Fibroblast of upper back skin (primary cell): ENCODE measurements at places on chromosomes 1 and 21.

DNA sequence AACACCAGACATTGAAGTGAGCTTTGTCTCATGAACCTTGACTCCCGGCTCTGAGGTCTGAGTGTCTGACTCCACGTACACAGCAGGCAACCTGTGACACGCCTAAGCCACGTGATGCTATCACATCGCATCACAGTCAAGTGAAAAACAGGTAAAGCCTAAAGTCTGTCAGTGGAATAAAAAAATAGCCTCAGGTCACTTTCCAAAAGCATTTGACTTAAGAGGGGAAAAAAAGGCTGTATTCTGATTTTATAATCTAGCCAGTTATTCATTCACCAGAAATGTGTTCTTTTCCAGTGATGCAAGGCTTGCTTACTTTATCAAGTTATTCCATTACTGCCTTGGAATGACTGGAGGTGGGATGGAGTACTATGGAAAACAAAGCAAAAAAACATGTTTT lies 163.2 kb upstream of the HMCN1 start:
- DNase-seq, result no peak

- peak; percentile 74 for DNase-seq
These were observed 19.9 kb upstream of the EDN2 start for GRCh38 chr1:41504114-41505035.

DNA sequence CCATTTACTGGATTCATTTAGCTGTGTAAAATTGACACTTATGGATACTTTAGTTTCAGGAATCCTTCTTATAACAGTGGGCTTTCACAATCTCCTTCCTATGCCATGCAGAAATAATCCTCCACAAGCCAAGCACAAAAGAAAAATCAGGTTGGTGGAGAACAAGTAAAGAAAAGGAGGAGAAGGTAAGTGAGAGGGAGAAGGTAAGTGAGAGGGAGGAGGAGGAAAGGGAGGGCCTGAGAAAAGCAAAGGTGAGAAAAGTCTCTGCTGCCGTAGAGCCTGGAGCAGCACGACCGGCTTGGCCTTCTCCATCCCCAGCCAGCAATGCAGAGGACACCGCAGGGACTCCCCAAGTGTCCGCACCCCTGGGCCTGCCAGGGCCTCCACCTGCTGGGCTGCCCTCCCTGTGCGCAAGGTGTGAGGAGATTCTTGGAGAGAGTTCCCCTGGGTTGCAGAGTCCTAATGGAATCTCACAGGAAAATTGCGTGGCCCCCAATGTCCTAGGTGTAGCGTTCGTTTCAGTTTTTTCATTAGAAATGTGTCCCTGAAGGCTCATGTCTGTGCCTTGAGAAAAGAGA lies 39.0 kb downstream of the PRMT2 start:
- DNase-seq, result no peak

DNA sequence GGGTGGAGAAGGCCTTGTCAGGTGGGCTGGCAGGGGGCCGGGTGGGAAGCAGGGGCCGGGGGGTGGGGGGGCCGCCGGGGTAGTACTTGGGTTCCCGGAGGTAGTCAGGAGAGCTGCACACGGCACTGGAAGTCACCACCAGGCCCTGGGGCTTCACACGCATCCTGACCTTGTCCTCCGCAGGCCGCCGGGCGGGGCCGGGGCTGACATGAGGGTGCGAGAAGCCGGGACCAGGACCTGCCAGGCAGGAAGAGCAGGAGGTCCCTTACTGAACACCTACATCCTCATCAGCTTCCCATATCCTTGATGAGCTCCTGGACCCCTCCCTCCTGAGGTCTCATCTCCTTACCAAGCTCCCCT lies 52.0 kb downstream of the AHDC1 start:
- DNase-seq, result no peak

GRCh38 chr1:69967245-69967766 lies 238.1 kb downstream of the LRRC40 start:
- DNase-seq, result peak; percentile 22

DNA sequence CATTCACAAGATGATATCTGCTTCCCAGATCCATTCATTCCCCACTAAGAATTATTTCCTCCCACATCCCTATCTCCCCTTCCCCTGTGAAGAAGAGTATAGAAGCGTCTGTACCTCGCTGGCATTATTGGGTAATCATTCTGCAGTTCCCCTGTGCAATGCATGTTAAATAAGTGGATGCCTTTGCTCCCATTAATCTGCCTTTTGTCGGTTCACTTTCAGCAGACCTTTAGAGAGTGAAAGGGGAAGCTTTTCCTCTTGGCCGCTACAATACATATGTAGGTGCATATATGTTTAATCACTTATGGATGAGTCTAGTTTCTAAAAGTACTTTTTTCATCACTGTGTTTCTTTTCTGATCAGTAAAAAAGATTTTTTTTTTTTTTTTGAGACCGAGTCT lies 7.0 kb downstream of the CLCN6 start:
- no peak for DNase-seq

DNA sequence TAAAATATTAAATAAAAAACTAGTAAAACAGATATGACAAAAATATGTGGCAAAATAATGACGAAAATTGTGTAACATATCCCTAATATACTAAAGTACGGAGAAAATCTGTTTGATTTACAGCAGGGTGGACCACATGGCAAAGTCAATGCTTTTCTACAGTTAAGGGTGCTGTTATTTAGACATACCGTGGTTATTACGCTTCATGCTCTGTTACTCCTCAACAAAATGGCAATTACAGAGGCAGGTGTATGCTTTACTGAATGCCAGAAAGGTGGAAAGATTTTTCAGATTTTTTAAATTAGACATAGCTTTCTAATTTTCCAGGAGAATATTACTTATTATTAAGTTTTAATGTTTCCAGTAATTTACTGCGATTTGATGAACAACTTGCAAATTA lies 343.9 kb upstream of the DPYD start:
- DNase-seq, result no peak

- no peak for DNase-seq
These were observed 125.9 kb downstream of the CLIC6 start for GRCh38 chr21:34794686-34795085.

GRCh38 chr1:48746906-48747305 lies 29.8 kb downstream of the BEND5 start:
- DNase-seq, result no peak

DNA sequence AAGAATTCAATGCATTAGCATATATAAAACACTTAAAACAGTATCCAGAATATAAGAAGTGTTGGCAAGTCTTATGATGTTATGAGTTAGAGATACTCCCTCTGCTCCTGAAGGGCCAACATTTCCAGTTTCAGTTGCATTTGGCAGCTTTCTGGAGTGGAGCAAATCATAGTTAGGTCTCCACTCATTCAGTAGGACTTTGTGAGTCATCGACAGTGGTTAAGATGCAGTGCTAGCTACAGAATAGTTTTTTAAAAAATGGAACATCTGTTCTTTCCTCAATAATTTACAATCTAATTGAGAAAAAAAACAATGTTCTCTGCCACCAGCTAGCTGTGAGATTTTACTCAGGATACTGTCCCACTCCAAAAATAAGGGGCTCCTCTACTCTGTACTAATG lies 389.1 kb downstream of the HLX start:
- peak; percentile 95 for DNase-seq

DNA sequence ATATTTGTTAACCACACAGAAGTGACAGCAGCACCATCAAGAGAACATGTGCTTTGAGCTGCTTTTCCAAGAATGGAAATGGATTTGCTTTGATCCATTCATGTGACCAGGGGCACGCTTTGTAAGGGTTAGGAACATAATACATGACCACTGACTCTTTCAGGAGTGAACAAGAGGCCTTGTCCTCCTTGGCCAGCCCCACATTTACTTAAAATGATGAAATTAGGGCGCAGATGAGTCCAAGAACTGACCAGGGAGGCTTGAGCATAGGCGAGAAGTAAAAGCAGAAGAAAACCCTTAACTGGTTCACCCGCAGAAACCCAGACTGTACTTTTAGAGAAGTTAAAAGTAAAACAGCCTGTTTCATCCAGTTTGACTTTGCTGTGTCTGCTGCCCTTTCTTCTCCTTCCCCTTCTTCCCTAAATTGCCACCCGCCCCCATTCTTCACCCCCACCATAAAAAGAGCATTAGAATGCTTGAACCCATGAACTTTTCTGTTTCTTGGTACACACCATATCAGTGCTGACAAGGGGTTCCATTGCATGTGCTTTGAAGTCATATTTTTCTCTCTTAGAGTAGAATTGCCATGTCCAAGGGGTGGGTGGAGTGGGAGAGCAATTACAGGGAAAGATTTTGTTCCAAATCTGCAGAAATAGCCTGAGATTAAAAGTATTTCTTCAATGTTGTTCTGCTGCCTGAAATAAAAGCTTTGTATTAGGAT lies 2.6 kb upstream of the GLUL start:
- no peak for DNase-seq

- no peak for DNase-seq
These were observed 2.5 kb downstream of the ZNF362 start for GRCh38 chr1:33258788-33259274.

DNA sequence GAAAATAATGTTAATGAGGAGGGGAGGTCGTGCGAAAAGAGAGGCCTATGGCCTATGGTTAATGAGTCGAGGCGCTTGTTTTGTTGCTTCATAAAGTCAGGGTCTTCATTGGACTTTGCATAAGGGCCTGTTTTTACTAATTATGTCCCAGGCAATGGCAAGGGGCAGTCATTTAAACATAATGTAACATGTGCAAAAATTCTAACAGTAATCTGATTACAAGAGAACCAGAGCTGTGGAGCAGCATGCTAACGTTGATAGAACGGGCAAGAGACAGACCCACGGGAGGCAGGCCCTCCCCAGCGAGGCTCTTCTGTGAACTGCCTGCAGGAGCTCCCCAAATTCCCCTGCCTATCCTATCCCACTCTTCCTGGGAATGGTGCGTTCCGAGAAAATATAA lies 22.6 kb upstream of the CAMK1G start:
- no peak for DNase-seq

DNA sequence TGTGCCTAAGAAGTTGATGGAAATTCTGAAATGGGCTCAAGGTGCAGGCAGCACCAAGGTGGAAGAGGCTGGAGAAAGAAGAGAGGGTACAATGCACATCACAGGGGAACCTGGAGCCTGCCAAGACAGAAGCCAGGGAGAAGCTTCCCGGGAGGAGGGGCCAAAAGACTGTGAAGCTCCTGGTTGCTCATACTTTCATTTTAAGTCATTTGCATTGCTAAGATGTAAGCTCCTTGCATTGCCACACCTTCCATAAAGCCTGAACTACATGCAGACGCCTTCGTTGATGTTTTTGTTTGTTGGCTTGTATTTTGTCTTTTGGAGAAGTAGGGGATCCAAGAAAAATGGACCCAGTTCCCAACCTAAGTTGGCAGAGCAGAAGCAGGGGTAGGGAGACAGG lies 69.0 kb downstream of the HMGB4 start:
- DNase-seq, result no peak

DNA sequence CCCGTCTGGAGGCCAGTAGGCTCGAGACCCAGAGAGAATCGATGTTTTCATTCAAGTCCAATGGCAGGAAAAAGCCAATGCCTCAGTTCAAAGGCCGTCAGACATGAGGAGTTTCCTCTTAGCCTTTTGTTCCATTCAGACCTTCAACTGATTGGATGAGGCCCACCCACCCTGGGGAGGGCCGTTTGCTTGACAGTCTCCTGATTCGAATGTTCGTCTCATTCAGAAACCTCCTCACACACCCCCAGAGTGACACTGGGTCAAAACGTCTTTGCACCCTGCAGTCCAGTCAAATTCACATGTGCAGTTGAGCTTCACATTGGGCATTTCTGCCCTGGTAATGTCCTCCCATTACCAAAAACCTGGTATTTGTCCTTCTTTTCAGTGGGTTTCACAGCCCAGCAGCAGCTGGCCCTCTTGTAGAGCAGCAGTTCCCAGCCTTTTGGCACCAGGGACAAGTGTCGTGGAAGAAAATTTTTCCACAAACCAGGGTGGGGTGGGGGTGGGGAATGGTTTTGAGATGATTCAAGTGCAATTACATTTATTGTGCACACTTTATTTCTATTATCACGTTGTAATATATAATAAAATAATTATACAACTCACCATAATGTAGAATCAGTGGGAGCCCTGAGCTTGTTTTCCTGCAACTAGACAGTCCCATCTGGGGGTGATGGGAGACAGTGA lies 40.1 kb downstream of the RSPH1 start:
- DNase-seq, result no peak

- DNase-seq, result no peak
These were observed 5.9 kb upstream of the CDC20 start for GRCh38 chr1:43352881-43353280.

GRCh38 chr1:92408825-92409224 lies 77.9 kb downstream of the GFI1 start:
- peak; percentile 46 for DNase-seq

- no peak for DNase-seq
These were observed 947.5 kb downstream of the BRINP3 start for GRCh38 chr1:189530162-189530561.

DNA sequence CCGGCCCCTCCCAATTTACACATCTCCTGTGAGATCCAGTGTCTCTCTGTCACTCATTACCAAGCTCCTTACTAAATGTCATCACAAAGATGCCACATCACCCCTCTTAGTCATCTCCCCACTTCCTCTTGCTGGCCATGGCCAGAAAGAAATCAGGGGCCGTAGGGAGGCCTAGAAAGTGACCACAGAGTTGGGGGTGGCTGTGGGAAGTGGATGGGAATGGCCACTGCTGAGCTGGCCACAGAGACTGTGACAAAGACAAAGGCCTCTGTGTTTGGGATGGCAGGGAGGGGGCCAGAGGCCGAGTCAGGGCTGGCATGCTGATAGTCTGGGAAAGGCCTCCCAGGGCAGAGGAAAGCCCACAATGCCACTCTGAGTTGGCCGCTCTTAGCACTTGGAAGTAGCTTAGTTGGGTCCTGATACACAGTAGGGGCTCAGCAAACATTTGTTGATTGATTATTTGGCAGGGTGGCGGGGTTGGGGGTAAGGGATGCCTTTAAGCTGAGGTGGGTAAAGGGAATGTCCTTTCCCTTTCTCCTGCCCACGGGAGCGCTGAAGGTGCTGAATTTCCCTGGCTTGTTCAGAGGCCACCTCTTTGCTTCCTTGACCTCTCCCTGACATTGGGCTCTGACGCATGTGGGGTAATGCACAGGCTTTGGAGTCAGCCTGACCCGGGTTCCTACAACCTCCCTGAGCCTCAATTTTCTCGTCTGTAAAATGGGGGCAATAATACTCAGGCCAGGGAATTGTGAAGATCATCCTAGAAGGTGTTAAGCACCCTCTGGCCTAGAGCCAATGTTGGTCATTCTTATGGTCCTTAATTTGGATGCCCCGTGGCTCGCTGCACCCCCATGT lies 13.2 kb downstream of the NAV1 start:
- peak; percentile 77 for DNase-seq

GRCh38 chr1:152884966-152885624 lies 7.0 kb downstream of the SMCP start:
- peak; percentile 68 for DNase-seq
